GDM1 (cell line): ENCODE measurements at places on chromosomes 6 and 20.
A peak's percentile ranks its signal among the peaks of the same experiment; 100 is the strongest.

- DNase-seq, result peak; percentile 24
Observed at GRCh38 chr20:17533396-17533795, 2.2 kb upstream of the BFSP1 start.

GRCh38 chr6:124742971-124743370 is 219.3 kb upstream of the RNF217 start:
- no peak for DNase-seq

- no peak for DNase-seq
Observed at GRCh38 chr6:52077180-52077884, 10.1 kb downstream of the PKHD1 start.

- DNase-seq, result no peak
Observed at GRCh38 chr6:154745243-154745642, 12.0 kb downstream of the SCAF8 start.

- DNase-seq, result no peak
Observed at GRCh38 chr6:7087066-7087465, 20.7 kb upstream of the RREB1 start.
